ENCODE measurements at places on chromosomes 4 and X.

GRCh38 chr4:77564231-77564630 lies 41.4 kb upstream of the CXCL13 start:
- DNase-seq: no peak

DNA sequence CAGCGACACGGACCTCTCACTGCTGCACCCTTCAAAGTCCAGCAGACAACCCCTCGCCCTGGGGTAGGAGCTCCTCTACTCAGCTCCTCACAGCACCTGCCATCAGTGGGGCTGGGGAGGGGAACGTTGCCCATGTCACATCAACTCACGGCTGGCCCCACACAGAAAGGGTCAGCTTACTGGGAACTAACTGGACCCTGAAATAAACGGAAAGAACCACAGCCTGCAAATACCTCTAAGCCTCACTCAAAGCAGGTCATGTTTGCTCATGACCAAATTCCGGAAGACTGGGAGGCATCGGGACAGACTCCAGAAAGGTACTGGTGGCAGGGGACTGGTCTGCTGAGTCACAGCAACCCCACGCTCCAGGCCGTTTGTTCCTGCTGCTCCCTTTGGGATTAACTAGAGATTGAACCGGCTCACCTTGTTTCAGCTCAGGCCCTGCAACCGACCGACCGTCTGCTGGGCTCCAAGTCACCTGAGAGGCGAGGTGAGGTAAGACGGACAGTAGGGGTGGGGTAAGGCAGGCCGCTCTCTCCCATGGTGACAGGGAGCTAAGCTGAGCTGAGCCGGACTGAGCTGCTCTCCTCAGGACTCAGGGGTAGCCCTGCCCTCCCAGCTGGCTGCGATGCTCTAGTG lies 5.6 kb downstream of the G6PD start:
- no peak for DNase-seq

- DNase-seq: no peak
Measured at GRCh38 chrX:41449615-41450014, 2.5 kb downstream of the NYX start.

DNA sequence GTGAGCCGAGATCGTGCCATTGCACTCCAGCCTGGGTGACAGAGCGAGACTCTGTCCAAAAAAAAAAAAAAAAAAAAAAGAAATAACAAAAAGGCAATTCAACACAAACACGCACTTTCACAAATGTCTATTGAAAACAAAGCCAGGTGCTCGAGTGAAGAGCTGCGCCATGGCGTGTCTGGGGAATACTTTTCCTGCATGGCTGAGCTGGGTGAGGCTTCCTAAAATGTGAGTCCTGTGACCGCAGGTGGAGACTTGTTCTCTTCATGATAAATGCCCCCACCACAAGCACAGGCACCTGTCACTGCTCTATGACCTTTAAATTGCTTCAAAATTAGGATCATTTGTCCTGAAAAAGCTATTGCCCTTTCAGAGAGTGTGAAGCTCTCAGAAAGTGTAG lies 4.0 kb upstream of the ABLIM2 start:
- DNase-seq: no peak

- no peak for DNase-seq
Measured at GRCh38 chrX:17535229-17535628, 160.2 kb downstream of the NHS start.

DNA sequence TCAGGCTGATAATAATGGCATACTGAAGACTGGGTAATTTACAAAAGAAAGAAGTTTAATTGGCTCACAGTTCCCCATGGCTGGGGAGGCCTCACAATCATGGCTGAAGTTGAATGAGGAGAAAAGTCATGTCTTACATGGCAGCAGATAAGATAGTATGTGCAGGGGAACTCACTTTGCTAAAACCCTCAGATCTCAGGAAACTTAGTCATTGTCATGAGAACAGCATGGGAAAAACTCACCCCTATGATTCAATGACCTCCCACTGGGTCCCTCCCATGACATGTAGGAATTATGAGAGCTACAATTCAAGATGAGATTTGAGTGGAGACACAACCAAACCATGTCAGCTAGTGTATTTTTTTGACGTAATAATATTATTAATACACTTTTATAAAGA lies 149.8 kb upstream of the BOD1L1 start:
- DNase-seq: no peak

GRCh38 chr4:8368061-8368481 lies 72.5 kb downstream of the ACOX3 start:
- DNase-seq: no peak

DNA sequence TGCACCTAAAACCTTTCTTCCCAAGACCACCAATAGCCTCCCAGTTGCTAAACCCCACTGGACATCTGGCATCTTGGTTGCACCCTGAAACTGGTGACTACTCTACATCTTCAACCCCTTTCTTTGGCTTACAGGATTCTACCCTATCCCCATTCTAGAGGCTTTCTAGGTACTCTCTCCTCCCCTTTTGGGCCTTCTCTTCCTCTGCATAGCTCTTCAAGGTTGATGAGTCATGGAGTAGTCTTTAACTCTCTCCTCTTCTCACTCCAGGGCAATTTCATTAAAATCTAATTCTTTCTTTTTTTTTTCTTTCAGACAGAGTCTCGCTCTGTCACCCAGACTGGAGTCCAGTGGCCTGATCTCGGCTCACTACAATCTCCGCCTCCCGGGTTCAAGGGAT lies 16.8 kb downstream of the APOO start:
- no peak for DNase-seq

- no peak for DNase-seq
Measured at GRCh38 chr4:72471816-72472215, 97.2 kb downstream of the ADAMTS3 start.

- no peak for DNase-seq
Measured at GRCh38 chr4:65508168-65508567, 162.1 kb downstream of the EPHA5 start.

DNA sequence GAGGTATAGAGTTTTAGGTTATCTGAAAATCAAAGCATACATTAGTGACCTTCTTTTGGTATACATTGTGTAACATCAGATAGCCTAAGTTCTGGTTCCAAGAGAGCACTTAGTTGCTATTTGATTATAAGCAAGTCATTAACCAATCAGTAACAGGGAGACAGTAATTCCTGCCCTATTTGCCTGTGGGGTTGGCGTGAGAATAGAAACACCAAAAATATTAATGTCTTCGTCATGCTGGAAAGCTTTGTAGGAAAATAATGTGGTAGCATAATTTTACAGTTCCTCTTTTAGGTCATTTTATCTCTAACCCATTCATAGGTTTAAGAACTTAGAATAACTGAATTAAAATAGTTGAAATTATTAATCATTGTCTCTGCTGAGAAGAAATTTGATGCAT lies 37.8 kb downstream of the NPNT start:
- DNase-seq: no peak

DNA sequence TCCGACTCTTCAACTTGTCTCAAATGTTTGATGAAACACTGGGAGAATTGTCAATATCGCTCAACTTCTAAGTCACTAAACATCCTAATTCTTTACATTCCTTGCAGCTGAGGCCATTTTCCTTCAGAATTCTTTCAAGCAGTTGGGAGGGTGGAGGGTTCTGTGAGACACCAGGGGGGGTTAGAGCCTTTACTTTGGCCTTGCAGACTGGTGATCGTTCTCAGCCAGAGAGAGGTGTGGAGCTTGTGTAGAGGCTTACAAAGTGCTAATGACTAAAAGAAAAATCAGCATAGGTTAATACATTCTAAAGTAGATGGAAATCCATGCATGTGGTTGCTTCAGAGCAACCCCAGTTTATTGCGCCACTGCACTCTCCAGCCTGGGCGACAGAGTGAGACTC lies 21.3 kb upstream of the SOX3 start:
- DNase-seq: no peak

DNA sequence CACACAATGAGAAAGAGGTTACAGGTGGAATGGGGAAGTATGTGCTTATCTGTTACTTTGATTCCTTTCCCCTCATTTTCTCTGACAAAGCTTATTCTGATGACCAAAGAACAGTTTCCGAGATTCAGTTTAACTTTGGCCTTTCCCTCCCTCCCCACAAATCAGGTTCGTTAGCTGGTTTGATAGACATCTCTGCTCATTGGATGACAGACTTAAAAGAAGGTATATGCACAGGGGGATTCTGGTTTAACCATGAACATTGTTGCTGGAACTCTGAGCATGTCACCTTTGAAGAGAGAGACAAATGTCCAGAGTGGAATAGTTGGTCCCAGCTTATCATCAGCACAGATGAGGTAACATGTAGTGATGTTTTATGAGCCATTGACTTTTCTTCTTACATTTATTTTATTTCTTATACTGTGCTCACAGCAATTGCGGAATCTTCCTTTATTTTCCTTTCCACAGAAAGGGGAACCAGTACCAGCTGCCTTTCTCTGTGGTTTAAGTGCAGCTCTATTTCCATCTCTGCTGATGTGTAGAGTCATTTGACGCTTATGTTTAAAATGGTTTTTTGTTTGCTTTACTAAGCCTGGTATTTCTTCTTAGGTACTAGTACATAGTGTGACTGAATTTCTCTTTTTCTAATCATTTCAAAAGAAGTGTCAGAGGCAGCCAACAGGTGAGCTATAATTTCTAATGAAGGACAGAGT lies 125.0 kb downstream of the AKAP4 start:
- no peak for DNase-seq

GRCh38 chr4:81804849-81805248 lies 333.1 kb upstream of the RASGEF1B start:
- no peak for DNase-seq

GRCh38 chrX:109890910-109891502 lies 111.9 kb upstream of the TMEM164 start:
- DNase-seq: no peak

GRCh38 chrX:38649674-38650647 lies 88.6 kb downstream of the TSPAN7 start:
- DNase-seq: no peak

GRCh38 chr4:107512549-107512948 lies 207.5 kb downstream of the PAPSS1 start:
- DNase-seq: no peak

GRCh38 chrX:40083120-40083978 lies 14.4 kb downstream of the BCOR start:
- no peak for DNase-seq

- no peak for DNase-seq
Measured at GRCh38 chr4:2615821-2616220, 79.4 kb downstream of the FAM193A start.

DNA sequence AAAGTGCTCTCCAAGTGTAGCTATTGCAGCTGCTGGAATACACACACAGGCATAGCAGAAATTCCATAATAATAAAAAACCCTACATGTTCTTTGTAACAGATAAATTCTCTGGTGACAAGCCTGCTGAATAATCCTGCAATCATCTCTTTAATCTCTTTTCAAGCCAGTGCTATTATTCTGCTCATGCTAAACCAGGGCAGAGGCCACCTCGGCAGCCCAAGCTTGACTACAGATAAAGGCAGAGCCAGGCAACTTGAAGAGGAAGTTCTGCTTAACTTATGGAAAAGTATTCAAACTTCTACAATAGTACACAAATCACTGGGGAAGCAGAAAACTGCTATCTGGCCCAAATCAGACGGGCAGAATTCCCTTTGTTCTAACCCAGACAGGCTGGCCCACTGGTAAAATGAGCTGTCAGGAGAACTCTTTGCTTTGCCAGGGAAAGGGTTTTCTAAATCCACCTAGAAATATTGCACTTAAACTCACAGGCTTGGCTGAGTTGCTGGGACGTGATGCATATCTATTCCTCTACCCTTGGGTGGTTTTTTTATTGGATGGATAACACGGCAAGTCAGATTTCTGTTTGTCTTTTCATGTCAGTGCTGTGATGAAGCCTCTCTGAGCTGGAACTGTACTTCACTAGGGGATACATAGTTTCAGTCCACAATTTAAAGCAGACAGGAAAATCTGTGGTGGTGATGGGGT lies 70.5 kb downstream of the GATB start:
- no peak for DNase-seq

DNA sequence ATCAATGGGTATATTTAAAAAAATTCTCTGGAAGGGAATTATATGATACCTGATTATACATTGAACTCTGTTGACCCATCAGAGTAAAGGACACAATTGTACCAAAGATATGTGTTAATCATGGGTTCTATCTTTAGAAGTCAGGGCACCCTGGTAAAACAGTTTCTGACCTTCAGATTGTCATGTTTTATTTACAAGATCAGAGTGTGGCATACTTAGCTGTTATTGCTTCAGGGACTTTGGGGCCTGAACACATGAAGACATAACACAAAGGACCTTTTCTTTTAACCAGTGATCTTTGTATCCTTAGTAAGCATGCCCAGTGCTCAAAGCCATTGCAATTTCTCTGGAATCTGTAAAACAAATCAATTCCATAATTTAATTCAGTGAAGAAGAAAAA lies 204.8 kb upstream of the RPS6KA3 start:
- DNase-seq: no peak

GRCh38 chrX:109346491-109346890 lies 135.4 kb downstream of the GUCY2F start:
- DNase-seq: no peak

GRCh38 chr4:189255636-189256035 lies 685.0 kb upstream of the FRG1 start:
- DNase-seq: no peak

GRCh38 chr4:3529363-3529762 lies 2.9 kb downstream of the LRPAP1 start:
- no peak for DNase-seq

DNA sequence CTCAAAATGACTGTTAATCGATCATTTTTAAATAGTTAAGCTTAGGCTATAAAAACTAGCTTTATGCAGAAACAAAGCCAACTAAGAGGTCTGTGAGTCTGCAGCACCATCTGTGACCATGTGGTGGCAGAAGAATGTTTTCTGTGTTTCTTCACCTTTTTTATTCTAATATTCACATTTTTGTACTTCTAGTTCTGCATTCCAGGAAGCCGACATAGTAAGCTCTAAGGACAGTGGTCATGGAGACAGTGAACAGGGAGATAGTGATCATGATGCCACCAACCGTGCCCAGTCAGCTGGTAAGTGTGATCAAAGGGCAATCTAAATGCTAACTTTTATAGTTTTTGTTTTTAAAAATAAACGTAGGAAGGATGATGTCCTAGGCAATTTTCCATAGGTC lies 5.6 kb downstream of the PCDH10 start:
- DNase-seq: no peak

DNA sequence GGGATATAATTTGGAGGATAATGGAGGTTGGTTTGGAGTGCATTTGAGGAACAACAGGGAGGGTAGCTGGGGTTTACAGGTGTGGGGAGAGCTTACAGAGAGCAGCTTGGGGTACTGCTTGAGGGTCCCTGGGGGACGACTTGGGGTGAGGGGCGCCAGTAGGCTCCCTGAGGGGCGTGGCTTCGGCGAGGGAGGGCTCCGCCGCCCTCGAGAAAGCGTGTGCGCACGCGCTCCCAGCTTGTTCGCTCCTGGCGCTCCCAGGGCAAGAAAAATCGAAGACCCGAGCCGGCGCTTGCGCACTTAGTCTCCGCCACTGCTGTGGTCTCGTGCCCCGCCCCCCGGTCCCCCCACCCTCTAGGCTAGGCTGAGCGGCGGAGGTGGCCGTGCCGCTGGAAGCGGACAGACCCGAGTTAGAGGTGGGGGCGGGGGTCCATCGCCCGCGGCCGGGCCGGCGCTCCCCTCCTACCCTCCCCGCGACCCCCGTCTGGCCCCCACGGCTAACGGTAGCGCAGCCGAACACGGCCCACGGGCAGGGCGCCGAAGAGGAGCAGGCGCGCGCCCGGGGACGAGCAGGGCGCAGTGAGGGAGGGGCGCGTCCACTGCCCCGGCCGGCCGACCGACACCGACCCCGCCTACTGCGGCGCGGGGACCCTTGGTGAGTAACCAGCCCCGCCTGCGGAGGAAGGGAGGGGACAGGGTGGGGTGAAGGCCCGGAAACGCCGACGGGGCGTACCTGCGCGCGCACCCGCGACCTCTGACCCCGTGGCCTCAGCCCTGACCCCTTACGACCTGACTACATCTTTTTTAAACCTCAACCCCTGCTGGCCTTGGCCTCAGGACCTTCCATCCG lies 5.4 kb upstream of the CCDC120 start:
- DNase-seq: peak; percentile 31
